ENCODE measurements at places on chromosomes 6 and 20.

GRCh38 chr6:5854899-5855298, 151.8 kb downstream of the NRN1 start:
- DNase-seq, result no peak

DNA sequence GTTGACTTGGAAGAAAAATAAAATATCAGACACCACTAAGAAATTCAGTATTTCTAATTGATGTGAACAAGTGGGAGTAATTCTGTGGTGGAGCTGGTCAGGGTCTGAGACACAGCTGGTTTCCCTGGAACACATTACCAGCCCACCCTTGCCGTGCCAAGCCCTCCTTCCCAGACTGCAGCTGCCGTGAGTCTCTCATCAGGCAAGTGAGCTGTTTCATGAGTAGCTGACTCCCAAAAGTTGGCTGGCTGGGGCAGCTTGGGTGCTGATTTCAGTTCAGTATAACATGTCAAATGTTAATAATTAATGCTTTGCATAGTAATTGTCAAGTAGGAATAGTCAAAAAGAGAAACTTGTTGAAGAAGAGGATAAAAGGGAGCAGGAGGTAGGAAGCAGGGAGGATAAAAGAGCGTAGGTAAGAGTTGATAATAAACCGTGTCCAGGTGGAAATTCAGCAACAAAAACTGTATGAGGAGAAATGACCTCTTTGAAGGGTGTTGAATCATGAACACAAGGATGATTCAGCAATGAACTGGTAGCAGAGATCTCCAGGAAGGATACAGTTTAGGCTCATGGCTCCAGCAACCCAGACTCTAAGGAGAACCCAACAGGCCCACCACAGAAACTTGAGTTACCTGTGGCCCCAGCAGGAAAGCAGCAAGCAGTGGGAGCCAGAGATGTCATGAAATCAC, 110.9 kb upstream of the SSTR4 start:
- DNase-seq, result no peak

DNA sequence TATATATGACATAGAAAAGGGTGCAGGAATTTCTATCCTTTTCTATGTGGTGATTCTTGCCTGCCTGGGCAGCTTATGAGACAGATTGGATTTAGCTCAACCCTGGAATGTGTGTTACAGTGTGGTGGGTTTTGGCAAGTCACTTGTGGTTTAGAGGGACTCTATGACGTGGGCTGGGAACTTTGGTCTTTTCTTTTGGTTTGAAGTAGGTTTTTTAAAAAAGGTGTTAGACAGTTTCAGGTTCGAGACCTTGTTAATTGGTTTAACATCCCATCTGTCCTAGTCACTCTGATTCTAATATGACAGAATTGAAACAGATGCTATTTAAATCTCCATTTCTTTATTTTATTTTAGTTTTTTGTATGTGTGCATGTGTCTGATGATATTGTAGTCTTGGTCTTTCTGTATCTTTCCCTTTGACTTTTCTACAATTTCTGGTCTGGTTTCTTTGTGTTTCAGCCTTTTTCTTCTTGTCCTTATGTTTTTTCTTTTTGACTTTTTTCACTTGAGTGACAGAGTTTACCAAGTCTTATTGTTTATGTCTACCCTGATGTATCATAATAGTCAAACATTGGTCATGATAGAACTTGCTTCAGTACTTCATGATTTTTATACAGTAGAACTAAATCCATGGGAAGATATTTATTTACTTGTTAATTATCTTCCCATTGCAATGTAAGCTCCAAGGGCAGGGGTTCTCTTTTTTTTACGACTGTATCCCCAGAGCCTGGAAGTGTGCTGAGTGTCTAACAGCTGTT, 174.3 kb downstream of the CDKAL1 start:
- no peak for DNase-seq

- no peak for DNase-seq
Measured at GRCh38 chr6:2939315-2940009, 31.9 kb downstream of the SERPINB6 start.

- DNase-seq, result no peak
Measured at GRCh38 chr6:112040956-112041355, 12.9 kb upstream of the CCN6 start.

- no peak for DNase-seq
Measured at GRCh38 chr6:31659649-31660380, 763 bp downstream of the C6orf47 start.

DNA sequence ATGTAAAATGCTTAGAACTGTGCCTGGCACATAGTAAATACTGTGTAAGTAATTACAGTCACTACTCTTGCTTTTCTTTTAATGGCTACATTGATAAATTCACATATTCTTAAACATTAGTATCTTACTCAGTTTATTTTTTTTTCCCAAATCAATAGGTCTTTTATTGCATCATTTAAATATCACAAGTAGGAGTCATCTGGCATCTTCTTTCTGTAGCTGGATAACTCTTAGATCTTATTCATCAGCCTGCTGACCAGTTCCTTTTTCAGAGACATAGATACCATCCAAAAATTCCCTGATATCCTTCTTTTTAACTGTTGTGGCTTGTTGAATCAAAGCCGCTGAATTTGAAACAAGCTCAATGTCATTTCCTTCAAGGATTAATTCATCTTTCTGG, 20.0 kb upstream of the PHF3 start:
- no peak for DNase-seq

DNA sequence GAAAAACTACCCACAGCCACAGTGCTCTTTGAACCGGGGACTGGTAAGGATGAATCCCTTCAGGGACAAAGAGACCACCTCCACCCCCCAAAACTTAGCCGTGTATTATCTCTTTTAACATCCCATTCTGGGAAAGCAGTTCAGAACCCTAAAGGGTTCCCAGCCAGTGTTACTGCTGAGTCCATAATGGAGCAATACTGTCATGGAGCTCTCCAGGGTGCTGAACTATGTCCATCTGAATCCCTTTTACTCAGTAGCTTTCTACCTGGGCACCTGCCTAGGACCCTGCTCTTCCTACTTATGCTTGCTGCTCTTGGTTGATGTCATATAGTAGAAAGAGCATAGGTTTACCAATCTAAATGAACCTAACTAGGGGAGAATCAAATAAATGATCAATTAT, 22.3 kb upstream of the SAYSD1 start:
- no peak for DNase-seq

DNA sequence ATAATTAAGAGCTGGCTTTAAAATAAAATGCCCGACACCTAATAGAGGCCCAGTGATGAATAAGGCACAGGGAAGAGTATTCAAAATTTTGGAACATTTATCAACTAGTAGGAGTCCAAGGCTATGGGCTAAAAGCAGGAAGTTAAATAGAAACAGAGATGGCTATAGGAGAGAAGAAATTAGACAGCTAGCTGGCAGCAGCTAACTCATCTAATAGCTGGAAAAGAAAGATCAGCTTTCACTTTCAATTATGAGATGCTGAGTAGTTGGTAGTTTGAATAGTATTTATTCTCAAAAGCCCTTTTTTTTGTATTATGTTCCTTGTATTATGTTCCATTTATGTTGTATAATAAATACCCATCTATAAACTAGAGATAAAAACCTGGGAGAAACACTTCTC, 215.7 kb downstream of the SLC35F1 start:
- DNase-seq, result no peak

DNA sequence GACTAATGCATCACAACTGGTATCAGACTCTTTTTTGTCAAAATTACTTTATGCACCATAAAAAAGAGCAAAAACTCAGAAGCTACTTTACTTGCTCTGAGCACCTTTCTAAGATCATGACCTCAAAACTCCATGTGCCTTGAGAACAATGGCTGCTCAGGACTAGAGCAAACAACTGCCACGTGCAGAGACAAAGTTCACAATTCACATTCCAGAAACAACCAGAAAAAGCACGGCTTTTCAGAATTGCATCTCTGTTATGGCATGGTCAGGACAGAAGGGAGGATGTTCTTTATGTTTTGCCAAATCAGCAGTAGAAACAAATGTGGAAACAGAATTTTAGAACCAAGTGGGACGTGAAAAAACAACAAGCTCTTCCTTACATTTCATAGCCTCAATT, 70.5 kb downstream of the CNKSR3 start:
- no peak for DNase-seq

- DNase-seq, result no peak
Measured at GRCh38 chr6:45377043-45377553, 636 bp downstream of the SUPT3H start.

- DNase-seq, result no peak
Measured at GRCh38 chr6:83633149-83633548, 75.8 kb downstream of the SNAP91 start.

DNA sequence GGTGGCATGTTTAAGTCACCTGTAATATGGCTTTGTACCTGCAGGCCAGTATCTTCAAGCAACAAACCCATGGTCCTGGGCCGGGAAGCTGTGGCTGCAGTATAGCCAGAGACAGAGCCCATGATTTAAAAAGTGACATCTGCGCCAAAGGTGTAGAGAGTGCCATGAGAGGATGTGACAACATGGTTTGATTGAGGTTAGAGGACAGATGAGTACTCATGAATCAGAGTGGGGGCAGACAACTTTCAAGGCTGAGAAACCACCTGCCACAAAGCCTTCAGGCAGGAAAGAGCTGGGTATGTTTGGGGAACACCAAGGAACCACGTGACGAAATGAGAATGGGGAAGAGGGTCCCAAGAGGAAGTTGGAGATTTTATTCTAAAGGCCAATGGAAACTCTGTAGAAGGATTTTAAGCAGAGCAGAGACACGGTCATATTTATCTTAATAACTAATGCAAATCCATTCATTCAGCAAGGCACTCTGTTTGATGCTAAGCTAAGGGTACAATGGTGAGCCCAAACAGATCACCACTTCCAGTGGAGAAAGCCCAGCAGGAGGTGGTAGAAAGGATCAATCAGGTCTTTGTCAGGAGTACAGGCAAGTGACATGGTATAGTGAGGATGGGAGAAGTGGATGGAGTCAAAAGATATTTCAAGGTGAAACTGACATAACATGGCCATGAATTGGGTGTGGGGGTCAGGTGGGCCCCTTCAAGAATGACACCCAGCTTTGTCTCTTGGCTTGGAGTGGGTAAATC, 3.4 kb upstream of the MICAL1 start:
- no peak for DNase-seq

GRCh38 chr6:160330619-160331018, 17.6 kb upstream of the SLC22A3 start:
- no peak for DNase-seq

- no peak for DNase-seq
Measured at GRCh38 chr6:14513496-14514393, 396.2 kb downstream of the CD83 start.

GRCh38 chr6:10210052-10210451, 204.8 kb downstream of the TFAP2A start:
- peak; percentile 15 for DNase-seq

DNA sequence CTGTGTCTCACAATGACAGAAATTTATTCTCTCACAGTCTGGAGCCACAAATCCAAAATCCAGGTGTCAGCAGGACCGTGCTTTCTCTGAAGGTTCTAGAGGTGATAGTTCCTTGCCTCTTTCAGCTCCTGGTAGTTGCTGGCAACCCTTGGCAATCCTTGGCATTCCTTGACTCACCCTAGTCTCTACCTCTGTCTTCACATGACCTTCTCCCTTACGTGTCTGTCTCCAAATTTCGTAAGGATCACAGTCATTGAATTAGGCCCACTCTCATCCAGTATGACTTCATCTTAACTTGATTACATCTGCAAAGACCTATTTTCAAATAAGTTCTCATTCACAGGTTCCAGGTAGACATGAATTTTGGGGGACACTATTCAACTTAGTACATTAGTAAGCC, 143.1 kb downstream of the CEP57L1 start:
- DNase-seq, result no peak

GRCh38 chr6:165163519-165163918, 145.9 kb downstream of the C6orf118 start:
- DNase-seq, result no peak

DNA sequence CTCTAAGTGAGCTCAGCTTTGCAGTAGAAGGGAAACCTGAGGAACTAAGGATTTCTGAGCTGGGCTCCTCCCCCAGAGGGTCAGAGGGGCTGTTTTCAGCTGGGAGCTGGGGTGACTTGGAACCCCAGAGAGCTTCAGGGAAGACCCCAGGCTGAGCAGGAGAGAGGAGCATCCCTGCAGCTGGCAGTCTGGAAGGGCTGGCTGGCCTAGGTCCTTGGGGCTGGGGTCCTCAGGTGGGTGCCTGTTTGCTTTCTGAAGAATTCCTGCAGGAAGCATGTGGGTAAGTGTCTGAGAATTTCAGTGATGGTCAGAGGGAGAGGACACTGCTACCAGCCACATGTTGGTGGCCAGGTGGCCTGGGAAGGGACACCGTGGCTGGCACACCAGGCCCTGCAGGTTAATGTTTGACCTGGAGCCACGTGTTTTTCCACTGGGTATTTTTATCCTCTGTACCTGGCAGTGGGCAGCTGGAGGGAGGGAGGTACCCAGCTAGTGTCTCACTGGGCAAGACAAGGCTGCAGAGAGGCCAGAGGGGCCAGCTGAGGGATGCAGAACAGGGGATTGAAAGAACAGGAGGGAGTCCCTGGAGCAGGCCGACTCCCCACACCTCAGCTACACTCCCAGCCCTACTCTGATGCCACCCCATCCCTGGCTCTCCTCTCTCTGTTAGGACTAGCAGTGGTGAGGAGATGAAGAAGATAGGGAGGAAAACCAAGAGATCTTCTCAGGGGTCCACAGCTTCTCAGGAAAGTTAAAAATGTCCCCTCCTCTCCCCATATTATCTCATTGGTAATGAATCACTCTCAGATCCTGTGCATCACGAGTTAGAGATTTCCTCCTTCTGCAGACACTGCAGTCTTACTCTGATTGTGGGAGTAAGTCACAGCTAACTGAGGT, 143.6 kb downstream of the VEGFA start:
- no peak for DNase-seq

Data from H54 (cell line).